ENCODE measurements at places on chromosomes 13 and 19.

GRCh38 chr13:95222733-95223018, 78.6 kb downstream of the ABCC4 start:
- no peak for DNase-seq

- DNase-seq = no peak
Observed at GRCh38 chr19:36160821-36161596, 8.8 kb upstream of the COX7A1 start.

DNA sequence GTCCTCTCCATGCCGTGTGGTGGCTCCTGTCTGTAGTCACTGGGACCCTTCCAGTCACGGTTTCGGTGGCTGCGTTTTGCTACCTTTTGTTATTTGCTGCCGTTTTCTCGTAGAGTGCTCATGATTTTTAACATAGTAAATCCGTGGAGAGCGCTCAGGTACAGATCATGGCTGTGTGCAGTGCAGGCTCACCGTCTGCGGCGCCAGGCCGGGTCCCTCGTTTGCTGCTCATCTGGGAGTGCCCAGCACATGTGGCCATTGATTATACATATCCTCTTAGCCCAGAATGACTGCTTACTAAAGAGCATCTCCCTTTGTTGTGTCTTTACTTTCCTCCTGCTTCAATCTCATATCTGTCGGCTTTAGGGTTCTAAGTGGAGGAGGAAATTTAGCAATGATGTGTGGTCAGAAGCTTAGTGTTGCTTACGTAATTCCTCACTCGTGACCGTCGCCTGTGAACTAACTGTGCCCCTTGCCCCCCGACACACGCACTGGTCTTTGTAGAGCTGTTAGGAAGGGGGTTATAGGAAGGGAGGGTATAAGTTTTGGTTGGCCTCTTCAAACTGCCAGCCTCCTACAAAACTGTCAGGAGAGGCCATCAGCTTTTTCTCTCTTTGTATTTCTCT, 31.8 kb downstream of the TFDP1 start:
- DNase-seq = no peak

GRCh38 chr19:6551607-6552450, 21.0 kb downstream of the TNFSF9 start:
- no peak for DNase-seq

DNA sequence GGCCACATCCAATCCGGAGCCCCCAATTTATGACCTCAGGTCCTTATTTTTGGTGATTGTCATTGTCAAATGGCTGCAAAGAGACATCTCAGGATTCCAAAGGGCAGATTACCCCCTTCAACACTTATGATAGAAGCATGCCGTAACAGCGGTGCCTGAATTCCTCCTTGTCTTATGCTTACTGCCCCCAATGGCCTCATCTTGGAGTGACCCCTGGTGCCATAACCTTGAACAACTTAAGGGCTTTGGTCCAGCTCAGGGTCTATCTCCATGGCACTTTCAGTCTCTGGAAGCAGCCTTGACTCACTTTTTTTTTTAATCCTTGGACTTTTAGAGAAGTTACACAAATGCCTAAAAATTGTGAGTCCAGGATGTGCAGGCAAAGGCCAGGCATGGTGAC, 171.6 kb upstream of the ZNF507 start:
- DNase-seq = no peak

- no peak for DNase-seq
Observed at GRCh38 chr19:54967611-54968010, 1.4 kb downstream of the NLRP2 start.

DNA sequence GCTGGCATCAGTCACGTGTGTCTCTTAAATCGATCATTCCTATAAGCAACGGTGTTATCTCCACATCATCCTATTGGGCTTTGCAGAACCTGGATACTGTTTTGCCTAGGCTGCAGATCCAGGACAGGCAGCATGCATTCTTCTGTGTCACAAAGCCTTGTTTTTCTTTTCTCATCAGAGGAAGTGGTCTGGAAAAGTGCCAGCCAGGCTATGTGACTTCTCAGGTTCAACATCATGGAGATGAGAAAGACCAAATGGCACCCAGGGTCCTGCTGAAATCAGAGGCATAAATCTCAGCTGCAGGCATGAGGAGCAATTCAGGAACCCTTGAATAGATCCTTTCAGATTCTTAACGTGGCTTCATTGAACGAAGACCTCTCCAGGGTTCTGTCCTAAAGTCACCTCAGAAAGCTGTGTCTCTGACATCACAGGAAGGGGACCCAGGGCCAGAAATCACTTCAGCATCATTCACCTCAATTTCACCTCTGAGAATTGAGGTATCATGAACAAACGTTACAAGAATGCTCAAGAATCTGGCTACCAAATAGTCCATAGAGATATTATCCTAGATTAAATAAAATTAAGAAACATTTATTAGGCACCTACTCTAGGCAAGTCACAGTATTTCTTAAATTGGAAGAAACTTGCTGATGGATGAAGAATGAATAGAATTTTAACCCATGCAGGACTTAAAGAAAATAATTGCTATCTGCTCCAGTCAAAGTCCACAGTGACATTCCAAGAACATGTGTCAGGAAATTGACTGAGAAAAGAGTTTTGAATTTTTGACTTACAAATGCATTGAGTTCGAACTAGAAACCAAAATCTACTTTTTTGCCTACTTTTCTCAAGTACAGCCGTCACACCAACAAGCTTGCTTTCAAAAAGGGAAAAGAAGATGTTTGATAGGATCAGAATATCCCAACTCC, 124.1 kb downstream of the COG6 start:
- DNase-seq = peak; percentile 13

- DNase-seq = no peak
Observed at GRCh38 chr13:50366488-50367174, 351.4 kb downstream of the KCNRG start.

GRCh38 chr19:14328406-14328805, 52.8 kb upstream of the ADGRE5 start:
- no peak for DNase-seq

DNA sequence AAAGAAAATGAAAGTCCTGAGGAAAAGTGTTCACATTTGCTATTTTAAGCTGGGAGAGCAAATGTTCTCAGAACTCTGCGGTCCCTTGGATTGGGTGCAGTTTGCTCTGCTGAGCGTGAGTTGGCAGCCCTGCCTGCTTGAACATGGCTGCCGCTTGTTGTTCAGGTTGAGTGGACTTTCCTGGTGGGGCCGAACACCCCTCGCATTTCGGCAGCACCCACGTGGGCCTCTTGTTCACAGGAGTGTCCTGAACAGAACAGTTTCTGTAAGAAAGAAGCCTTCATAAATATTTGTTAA, 10.8 kb upstream of the RNF113B start:
- no peak for DNase-seq

DNA sequence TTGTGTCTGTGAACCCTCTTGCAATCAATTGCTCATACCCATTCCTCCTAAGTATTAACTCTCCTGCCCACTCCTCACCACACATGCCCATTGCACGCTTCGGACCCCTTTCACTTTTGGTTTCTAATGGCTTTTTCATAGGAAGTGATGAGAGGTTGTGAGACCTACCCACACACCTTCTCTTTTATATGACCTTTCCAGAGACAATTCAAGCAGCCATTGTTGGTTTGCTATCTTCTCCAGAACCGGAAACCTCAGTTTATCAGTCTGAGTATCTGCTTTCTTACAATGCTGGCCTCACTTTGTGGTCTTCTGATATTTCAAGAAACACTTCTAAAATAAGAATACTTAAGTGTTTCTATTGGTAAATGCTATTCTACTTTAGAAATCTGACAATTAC, 1550.8 kb upstream of the SLC10A2 start:
- DNase-seq = no peak

- no peak for DNase-seq
Observed at GRCh38 chr13:23771956-23772355, 117.2 kb downstream of the MIPEP start.

DNA sequence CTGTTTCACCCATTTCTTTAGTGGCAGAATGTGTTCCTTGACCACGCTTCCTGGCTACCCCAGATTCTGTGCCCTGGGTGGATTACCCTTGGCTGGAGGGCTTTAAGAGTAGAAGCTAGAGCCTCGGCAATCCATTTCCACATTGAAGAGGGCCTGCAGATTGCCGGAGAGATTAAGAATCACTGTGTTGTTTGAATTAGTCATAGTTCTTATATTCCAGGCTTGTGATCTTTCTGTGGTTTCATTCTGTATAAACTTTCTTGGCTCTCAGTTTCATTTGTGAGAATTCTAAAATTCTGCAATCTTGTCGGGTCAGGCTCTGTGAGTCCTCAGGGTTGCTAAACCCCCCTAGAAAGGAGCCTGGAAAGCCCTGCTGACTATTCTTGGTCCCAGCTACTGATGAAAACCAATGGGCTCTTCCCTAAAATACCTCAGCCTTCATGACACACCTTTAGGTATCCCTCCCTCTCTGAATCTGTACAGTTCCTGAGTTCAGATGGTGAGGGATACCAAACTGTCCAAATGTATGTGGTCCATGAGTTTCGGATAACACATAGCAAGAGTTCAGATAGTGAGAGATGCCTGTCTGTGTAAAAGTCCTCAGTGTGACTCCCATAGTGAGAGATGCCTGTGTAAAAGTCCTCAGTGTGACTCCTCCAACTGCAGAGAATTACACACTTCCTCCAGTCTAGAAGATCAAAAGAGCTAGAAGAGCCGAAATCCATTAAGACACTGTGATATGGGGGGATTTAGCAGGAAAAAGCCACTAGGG, 4.3 kb downstream of the PHF11 start:
- DNase-seq = no peak

GRCh38 chr19:16524991-16525734, 17.1 kb downstream of the CHERP start:
- no peak for DNase-seq

DNA sequence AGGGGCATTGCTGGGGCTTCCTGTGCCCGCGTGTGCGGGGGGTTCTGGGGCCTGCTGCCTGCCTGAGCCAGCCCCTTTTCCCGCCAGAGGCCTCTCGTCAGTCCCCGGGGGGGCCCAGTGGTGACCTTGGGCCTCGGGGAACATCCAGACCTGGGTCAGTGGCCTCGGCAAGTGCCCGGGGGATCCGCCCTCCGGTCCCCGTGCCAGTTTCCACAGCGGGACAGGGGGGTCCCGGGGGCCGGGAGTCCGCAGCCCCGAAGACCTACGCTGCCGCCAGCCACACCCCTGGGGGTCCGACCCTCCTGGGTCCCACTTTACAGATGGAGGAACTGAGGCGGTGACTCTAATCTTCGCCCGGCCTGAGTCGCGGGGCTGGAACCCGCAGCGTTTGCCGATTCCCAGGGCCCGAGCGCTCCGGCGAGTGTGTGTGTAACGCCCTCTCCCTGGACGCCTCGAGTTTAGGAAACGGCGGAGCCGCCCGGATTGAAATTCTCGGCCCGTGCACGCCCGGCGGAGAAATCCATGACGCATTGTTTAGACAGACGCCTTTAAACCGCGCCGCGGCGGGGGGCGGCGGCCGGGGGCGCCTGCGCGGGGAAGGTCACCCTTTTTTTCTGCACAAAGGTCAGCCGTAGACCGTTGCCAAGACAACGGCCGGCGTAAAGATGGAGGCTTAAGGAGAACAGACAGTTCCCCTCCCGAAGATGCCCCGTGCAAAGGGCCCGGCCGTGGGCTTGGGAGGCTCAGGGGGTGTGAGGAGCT, 39.3 kb downstream of the EFNA2 start:
- no peak for DNase-seq

DNA sequence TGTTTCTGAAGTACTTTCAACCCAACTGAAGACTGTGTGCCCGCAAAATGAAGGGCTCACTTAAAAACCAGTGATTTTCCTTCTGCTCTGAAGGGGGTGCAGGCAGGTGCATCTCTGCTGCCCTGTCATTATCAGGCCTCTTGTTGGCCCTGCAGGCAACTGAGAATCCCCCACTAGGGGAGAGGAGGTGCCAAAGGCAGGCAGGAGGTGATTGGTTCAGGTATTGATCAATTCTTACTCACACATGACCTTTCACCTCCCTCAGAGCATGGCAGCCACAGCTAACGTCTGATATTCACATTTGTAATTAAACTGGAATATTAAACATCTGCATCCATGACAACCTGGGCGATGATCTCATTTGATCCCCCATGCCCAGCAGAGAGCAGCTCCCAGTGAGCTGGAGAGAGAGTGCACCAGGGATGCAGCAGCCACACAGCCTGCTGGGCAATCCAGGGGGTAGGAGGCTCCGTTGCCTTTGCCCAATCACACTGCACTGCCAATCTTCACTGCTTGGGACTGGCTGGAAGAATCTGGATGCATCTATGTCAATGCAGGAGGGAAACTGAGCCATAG, 267.9 kb upstream of the TSHZ3 start:
- DNase-seq = no peak

GRCh38 chr19:51089786-51090185, 7.1 kb upstream of the KLK14 start:
- DNase-seq = no peak

DNA sequence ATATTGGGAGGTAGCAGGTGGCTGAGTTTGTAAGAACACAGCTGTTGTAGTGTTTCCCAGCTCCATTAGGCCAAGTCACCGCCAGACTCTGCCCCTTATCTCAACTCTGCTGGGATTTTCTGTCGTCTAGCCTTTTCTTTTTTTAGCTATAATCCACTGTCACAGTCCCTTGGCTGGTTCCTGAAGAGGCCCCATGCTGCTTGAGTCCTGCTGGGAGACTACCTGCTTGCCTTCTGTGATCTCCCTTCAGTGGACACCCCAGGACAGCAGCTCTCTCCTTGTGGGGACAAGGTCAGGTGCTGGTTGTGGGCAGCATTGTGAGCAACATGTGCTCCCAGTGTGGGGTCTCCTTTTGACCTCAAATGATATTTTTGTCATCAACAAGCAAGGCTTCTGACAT, 195.0 kb upstream of the ATXN8OS start:
- DNase-seq = no peak

DNA sequence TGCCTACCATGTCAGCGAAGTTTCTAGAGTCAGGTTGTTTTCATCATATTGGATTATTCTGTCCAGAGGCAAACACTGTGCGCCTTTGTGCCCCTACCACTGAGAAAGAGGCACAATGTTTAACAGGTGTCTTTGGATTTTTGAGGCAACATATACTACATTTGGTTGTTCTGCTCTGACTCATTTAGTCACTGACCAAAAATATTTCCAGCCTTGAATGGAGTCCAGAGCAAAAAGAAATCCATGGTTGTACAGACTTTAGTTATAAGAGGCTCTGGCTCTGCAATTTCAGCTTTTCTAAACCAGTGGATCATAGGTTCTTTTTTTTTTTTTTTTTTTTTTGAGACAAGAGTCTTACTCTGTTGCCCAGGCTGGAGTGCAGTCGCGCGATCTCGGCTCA, 35.7 kb downstream of the LACC1 start:
- no peak for DNase-seq

GRCh38 chr19:988081-988480, 3.9 kb downstream of the WDR18 start:
- no peak for DNase-seq

Data from stimulated activated CD4-positive, alpha-beta T cell treated with anti-CD3 and anti-CD28 coated beads, Interleukin-1b, Interleukin-23, amount 100 ng/mL, for 1 hour (primary cell).